Panc1 (cell line): ENCODE measurements at places on chromosomes 7 and 10. TPM values are rescaled to one million over a fixed set of nuclear protein-coding genes. Genes with fewer than 3 reads are reported as not detected.

DNA sequence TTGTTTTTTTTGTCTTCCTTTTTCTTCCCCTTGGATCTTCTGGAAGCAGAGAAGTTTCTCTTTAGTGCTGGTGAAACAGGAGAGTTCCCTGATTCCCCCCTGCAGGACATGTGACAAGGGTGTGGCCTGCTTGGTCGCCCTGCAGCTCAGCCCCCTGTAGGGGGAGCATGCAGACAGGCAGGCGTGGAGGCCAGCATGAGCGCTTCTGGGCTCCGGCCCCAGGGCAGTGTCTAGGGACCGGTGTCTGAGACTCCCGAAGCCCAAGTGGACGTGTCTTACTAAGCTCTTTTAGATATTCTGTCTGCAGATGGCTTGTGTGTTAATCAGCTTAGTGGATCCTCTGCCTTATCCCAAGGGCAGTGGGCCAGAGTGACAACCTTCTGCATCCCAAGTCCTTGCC is 26.1 kb downstream of the PRSS58 start:
- H3K4me3 ChIP-seq: no peak overlapping the region
- H3K4me1 ChIP-seq: no peaks in the 10 kb centered on the region
- H3K27ac ChIP-seq: no peak overlapping the region
- DNase-seq: no peak
- no peaks in the 10 kb centered on the region for H3K27me3 ChIP-seq

CYP2E1 gene
- 1.1 TPM for total RNA-seq

GRCh38 chr7:64541438-64542359 is 21.2 kb downstream of the ZNF680 start:
- no peak overlapping the region for H3K4me3 ChIP-seq
- peaks cover 14% of the 10 kb centered on the region; the same call in 1 of the 2 replicates for H3K36me3 ChIP-seq
- H3K27me3 ChIP-seq: no peaks in the 10 kb centered on the region
- no peak for DNase-seq

GRCh38 chr7:7536396-7537019 is 835 bp upstream of the COL28A1 start:
- H3K4me1 ChIP-seq: no peaks in the 10 kb centered on the region
- peaks cover 26% of the 10 kb centered on the region for H3K27me3 ChIP-seq

- H3K36me3 ChIP-seq: no peaks in the 10 kb centered on the region
- H3K4me1 ChIP-seq: peaks cover 49% of the 10 kb centered on the region
- no peak for DNase-seq
Measured at GRCh38 chr10:97333601-97334369, 744 bp downstream of the FRAT2 start.

NUTM2E gene
- 0.08 TPM for total RNA-seq

COL13A1 gene
- 1.0 TPM for total RNA-seq

PRLHR gene
- total RNA-seq: not detected

- no peaks in the 10 kb centered on the region for H3K27me3 ChIP-seq
- no peak for DNase-seq
- peaks cover 9% of the 10 kb centered on the region for H3K4me1 ChIP-seq
Measured at GRCh38 chr10:28533571-28534304, 820 bp downstream of the WAC start.

DNA sequence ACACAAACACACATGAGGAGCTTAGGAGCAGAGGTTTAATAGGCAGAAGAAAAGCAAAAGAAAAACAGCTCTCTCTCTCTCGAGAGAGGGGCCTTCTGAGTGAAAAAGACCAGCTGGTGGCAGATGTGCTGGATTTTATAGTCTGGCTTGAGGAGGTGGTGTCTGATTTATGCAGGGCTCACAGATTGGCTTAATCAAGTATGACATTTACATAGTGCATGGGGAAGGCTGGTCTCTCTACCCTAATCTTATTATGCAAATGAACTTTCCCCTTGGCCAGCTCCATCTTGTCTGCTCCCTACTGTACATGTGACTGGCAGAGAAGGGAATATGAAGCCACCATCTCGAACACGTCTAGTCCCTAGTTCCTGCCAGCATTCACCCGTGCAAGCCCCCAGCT is 219.5 kb upstream of the ZNF804B start:
- no peak overlapping the region for H3K27ac ChIP-seq
- no peak for DNase-seq
- no peaks in the 10 kb centered on the region for H3K4me1 ChIP-seq

GRCh38 chr7:98831641-98832221 is 38.1 kb downstream of the TMEM130 start:
- H3K27me3 ChIP-seq: no peaks in the 10 kb centered on the region
- no peak overlapping the region for H3K4me3 ChIP-seq
- no peak overlapping the region for H3K27ac ChIP-seq
- DNase-seq: no peak

DNA sequence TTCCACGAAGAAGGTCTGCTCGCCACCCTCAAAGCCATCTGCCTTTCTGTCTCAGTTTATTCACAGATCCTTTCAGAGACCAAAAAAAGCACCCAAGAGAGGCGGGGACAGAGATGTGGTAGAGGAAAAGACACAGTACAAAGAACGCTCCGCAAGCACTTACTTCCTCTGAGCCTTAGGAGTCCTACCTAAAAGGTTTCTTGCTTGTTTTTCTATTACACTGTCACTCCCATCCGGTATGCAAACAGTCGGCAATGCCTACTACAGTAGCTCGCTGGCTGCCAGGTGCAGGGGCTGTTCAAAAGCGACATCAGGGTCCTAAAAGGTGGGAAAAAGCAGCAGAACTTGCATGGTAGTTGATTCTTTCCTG is 816 bp downstream of the TECPR1 start:
- peaks cover 9% of the 10 kb centered on the region for H3K4me1 ChIP-seq
- no peak for DNase-seq
- no peak overlapping the region; the same call in 1 of the 2 replicates for H3K27ac ChIP-seq
- no peaks in the 10 kb centered on the region; the same call in 1 of the 2 replicates for H3K36me3 ChIP-seq

DNA sequence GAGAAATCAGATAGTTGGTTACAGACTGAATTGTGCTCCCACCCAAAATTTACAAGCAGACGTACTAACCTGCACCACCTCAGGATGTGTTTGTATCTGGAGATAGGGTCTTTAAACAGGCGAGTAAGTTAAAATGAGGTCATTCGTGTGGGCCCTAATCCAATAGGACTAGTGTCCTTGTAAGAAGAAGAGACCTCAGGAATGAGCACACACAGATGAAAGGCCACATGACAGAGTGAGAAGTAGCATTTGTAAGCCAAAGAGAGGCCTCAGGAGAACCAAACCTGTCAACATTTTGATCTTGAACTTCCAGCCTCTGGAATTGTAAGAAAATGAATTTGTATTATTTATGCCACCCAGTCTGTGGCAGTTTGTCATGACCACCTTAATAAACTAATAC is 149.5 kb upstream of the VWC2 start:
- no peak for DNase-seq
- H3K36me3 ChIP-seq: no peaks in the 10 kb centered on the region
- no peaks in the 10 kb centered on the region for H3K4me1 ChIP-seq
- no peak overlapping the region for H3K27ac ChIP-seq
- H3K4me3 ChIP-seq: no peak overlapping the region

- H3K4me1 ChIP-seq: no peaks in the 10 kb centered on the region
- no peaks in the 10 kb centered on the region for H3K36me3 ChIP-seq
- H3K27ac ChIP-seq: no peak overlapping the region
- H3K27me3 ChIP-seq: no peaks in the 10 kb centered on the region
- DNase-seq: no peak
- no peak overlapping the region for H3K4me3 ChIP-seq
Measured at GRCh38 chr7:135936497-135937217, 40.5 kb downstream of the MTPN start.

- no peaks in the 10 kb centered on the region for H3K36me3 ChIP-seq
- H3K4me3 ChIP-seq: no peak overlapping the region
- no peak for DNase-seq
- H3K4me1 ChIP-seq: no peaks in the 10 kb centered on the region
- no peaks in the 10 kb centered on the region for H3K27me3 ChIP-seq
Measured at GRCh38 chr10:58593008-58593407, 80.3 kb downstream of the BICC1 start.

SORBS1 gene
- 29.4 TPM for total RNA-seq

DNA sequence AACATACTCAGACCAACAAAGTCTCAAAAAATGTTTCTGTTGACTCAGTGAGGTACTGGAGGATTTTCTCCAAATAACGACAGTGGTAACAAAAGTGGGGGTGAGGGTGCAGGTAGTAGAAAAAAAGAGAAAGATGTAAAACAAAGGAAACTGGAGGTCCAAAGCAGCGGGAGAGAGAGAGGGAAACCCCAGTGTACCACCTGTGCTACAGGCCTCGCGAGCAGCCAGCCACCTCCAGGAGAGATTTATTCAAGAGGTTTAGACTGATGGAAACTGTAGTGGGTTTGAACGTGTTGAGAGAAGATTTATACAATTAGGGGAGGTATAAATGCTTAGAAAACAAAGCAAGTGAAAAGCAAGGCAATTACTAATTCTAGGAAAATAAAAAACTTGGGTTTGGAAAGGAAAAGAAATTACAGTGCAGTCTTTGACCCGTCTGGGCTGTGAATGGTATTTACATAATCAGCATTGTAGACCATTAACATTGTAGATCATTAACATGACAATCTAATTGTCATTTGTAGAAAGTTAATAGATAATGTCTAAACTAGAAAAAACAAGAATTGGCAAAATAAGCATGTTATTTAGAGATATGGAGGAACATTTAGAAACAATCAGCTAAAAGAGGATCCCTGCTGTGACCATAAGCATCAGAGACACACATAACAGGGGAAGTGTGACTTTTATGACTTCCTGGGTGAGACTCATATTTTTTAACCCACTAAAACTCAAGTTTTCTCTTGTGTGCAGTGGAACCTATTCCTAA is 180.0 kb downstream of the RELN start:
- no peaks in the 10 kb centered on the region for H3K27me3 ChIP-seq
- DNase-seq: no peak
- no peak overlapping the region for H3K4me3 ChIP-seq
- no peak overlapping the region for H3K27ac ChIP-seq
- no peaks in the 10 kb centered on the region for H3K4me1 ChIP-seq

- H3K27ac ChIP-seq: peak overlapping the region; percentile 65
- H3K4me3 ChIP-seq: peak overlapping the region; percentile 68
Measured at GRCh38 chr10:102868911-102869257, 386 bp upstream of the AS3MT start.

LRGUK gene
- 0.23 TPM for total RNA-seq

DNA sequence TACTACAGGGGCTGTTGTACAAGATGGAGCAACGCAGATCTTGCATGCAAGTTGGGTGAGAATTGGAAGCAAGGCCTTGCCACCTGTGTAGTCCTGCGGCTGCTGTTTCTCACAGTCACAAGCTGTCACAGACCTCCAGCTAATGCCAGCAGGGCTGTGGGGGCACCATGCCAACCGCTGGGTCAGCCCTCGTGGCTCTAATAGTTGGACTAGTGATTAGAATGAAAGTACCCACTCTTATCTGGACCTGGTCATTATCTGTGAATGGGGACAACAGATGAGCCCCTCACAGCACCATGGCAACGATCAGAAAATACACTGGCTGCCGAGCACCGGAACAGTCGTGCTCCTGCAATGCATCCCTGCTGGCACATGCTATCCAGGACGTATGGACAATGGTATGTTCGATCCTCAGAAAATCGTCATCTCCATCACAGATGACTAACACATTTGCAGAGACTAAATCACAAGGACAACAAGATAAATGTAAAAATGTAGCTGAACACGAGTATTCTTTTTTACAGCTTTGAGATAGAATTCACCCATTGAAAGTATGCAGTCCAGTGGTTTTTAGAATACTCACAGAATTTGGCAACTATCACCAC is 80.4 kb upstream of the CALN1 start:
- no peaks in the 10 kb centered on the region for H3K4me1 ChIP-seq
- H3K36me3 ChIP-seq: no peaks in the 10 kb centered on the region

VIPR2 gene
- total RNA-seq: not detected

DNA sequence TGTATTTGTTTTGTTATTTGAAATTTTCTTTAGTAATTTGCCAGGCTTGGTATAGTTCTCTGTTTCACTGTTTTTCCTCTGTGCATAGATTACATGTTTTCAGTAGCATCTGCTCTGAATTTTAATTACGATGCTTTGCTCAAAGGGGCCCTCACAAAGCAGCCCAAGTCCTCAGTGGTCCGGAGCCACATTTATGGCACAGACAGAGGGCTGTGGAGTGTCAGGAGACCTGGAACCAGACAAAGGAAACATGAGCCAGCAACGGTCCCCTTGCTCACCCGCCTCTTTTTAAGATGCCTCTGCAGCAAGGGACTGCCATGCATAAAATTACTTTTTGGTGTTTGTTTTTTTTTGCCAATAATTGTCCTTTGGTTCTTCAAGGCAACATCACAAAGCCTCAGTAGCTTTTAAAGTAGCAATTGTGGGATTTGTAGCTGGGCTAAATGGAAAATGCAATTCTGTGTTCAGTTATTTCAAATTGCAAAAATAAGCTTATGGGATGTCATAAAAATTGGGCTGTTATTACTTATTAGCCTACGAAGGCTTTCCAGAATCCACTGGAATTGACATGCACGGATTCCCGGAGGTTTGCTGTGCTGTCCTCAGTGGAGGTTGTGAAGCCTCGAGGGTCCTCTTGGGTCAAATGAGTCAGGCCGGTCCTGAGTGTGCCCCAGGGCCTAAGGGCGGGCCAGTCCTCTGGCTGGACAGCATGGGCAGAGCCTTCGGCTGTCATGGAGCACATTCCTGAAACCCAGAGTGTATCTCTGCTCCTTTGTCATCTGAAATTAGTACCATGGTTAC is 422.8 kb downstream of the GLRX3 start:
- no peak overlapping the region for H3K27ac ChIP-seq
- H3K4me3 ChIP-seq: no peak overlapping the region
- no peaks in the 10 kb centered on the region for H3K27me3 ChIP-seq
- no peaks in the 10 kb centered on the region for H3K4me1 ChIP-seq
- no peak for DNase-seq

DPP6 gene
- total RNA-seq: not detected

DNA sequence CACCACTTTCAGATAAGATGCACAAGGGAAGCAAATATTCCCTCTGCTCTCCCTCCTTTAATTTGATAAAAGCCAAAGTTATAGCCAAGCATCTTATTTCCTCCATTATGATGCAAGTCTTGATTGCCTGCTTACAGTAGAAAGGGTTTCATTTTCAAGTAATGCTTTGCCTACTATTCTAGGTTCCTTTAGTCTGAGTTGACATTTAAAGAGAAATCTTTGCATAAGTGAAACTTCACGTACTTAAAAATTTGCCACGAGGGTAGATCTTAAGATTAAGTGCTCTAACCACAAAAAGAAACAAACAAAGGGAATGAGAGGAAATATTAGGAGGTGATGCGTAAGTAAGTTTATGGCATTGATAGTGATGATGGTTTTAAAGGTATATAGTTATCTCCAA is 78.1 kb upstream of the VWDE start:
- H3K4me1 ChIP-seq: no peaks in the 10 kb centered on the region
- H3K4me3 ChIP-seq: no peak overlapping the region
- H3K27ac ChIP-seq: no peak overlapping the region
- no peaks in the 10 kb centered on the region for H3K27me3 ChIP-seq
- DNase-seq: no peak
- H3K36me3 ChIP-seq: no peaks in the 10 kb centered on the region

DNA sequence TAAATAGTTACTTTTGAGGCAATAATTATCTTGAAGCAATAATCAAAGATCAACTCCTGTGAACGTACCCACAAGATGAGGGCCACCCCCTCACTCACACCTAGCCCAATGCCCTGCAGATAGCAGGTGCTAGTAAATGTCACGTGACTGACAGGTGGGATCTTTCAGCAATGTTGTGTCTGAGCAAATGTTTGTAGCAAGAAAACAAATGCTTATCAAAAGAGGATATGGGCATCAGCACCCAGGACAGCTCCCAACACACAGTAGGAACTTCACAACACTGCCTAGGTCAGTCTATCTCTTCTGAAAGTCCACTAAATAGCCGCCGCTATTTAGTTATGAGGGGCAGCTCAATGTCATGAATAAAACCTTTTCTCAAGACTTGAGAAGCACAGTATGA is 120.8 kb upstream of the PDLIM1 start:
- no peaks in the 10 kb centered on the region for H3K36me3 ChIP-seq
- no peaks in the 10 kb centered on the region for H3K27me3 ChIP-seq
- DNase-seq: no peak
- H3K4me1 ChIP-seq: no peaks in the 10 kb centered on the region
- H3K4me3 ChIP-seq: no peak overlapping the region
